ENCODE measurements at places on chromosomes 11 and 22. TPM values are rescaled to one million over a fixed set of nuclear protein-coding genes. Genes with fewer than 3 reads are reported as not detected.

The KIF18A gene
- 22.5 TPM for total RNA-seq

The GGT1 gene
- 9.4 TPM for total RNA-seq

The OPCML gene
- total RNA-seq = not detected

The CFAP300 gene
- total RNA-seq = 2.2 TPM

The MB gene
- 0.77 TPM for total RNA-seq

The FXYD2 gene
- not detected for total RNA-seq

The C11orf21 gene
- 0.21 TPM for total RNA-seq

The TSSK2 gene
- total RNA-seq = not detected

- H3K36me3 ChIP-seq = peaks cover 7% of the 10 kb centered on the region
- no peaks in the 10 kb centered on the region for H3K27me3 ChIP-seq
- no peak for DNase-seq
- H3K4me1 ChIP-seq = no peaks in the 10 kb centered on the region
- peak overlapping the region; percentile 71 for H3K27ac ChIP-seq
Observed at GRCh38 chr11:494761-495536, 12.1 kb downstream of the RNH1 start.

- DNase-seq = no peak
- H3K4me3 ChIP-seq = no peak overlapping the region
- H3K27ac ChIP-seq = no peak overlapping the region
- no peaks in the 10 kb centered on the region for H3K27me3 ChIP-seq
- no peaks in the 10 kb centered on the region for H3K36me3 ChIP-seq
- H3K4me1 ChIP-seq = no peaks in the 10 kb centered on the region
Observed at GRCh38 chr22:35552196-35552842, 11.7 kb downstream of the RASD2 start.

DNA sequence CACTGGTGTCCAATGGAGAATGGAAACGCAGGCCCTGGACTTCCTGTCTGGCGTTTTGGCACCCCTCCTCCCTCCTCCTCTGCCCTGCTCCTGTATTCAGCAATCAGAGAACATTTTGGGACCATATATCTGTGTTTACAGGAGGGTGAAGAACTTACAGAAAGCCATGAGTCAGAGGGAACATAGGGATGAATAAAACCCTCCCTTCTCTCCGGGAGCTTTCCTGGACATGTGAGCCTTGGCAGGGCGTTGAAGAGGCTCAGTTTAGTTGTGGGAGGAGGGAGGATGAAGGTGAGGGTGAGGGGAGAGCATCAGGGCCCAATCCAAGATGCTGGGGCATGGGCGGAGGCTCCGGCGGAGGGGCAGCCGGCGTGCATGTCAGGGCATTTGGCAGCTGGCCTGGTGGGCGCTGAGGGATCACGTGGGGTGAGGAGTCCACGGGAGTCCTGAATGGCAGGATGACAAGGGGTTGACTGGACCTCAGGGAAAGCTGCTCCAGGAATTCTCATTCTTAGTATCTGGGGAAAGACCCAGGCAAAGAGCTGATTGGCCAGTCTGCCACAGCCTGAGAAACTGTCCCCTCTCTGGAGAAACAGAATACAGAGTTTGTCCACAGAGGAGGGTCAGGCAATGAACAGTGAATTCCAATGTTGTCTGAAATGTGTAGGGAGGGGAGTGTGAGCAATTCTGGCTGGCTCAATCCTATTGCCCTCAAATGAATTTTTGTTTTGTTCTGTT lies 28.9 kb downstream of the MICAL2 start:
- peak overlapping the region; percentile 83 for H3K27ac ChIP-seq
- H3K36me3 ChIP-seq = peaks cover 4% of the 10 kb centered on the region
- H3K4me1 ChIP-seq = peaks cover 80% of the 10 kb centered on the region
- peak; percentile 21 for DNase-seq
- no peak overlapping the region for H3K4me3 ChIP-seq
- no peaks in the 10 kb centered on the region for H3K27me3 ChIP-seq

GRCh38 chr11:76164081-76164480 lies 42.2 kb downstream of the WNT11 start:
- H3K27ac ChIP-seq = no peak overlapping the region
- H3K27me3 ChIP-seq = no peaks in the 10 kb centered on the region
- no peaks in the 10 kb centered on the region for H3K36me3 ChIP-seq
- H3K4me3 ChIP-seq = no peak overlapping the region
- H3K4me1 ChIP-seq = peaks cover 10% of the 10 kb centered on the region
- no peak for DNase-seq

GRCh38 chr11:117816151-117816741 lies 8.3 kb downstream of the FXYD2 start:
- peaks cover 52% of the 10 kb centered on the region for H3K4me1 ChIP-seq
- H3K4me3 ChIP-seq = no peak overlapping the region
- no peaks in the 10 kb centered on the region for H3K27me3 ChIP-seq
- no peaks in the 10 kb centered on the region for H3K36me3 ChIP-seq

DNA sequence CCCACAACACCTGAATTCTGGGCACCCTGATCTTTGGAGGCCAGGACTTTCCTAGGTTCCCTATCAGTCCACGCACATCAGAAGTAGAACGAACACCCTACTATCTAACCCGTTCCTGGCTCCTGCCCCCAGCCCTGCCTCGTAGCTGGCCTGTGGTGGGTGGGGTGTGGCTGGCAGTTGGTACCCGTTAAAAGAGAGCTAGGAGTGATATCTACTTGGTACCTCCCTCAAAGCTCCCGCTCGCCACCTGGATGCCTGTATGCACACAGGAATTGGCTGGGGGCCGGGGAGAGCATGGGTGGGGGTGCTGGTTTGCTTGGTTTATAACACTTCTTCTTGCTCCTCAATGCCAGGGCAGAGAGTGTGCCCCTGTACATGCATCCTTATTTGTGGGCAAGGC lies 14.0 kb upstream of the NECTIN1 start:
- H3K4me1 ChIP-seq = peaks cover 24% of the 10 kb centered on the region
- no peaks in the 10 kb centered on the region for H3K27me3 ChIP-seq
- no peak overlapping the region for H3K4me3 ChIP-seq
- no peak for DNase-seq
- no peak overlapping the region for H3K27ac ChIP-seq

- H3K27me3 ChIP-seq = no peaks in the 10 kb centered on the region
- H3K27ac ChIP-seq = no peak overlapping the region
- no peak for DNase-seq
- no peaks in the 10 kb centered on the region for H3K4me1 ChIP-seq
- H3K36me3 ChIP-seq = no peaks in the 10 kb centered on the region
Observed at GRCh38 chr11:124199702-124200101, 16.6 kb downstream of the OR10D3 start.

DNA sequence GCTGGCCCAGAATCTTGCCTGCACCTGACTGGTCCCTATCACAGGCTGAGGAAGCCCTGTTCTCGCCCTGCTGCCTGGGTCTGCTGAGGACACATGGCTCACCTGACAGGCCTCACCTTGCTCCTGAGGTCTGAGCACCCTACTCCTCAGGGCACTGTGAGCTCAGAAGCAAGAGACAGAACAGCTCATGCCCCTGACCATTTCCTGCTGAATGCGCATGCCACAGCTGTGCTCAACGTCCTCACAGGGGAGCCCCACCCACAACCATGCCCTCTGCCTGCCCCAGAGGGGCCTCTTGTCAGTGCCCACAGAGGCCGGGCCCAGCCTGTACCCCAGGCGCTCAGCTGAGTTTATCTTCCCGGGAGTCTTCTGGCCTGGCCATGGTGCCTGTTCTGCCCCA lies 2.8 kb upstream of the TSPO start:
- no peak overlapping the region for H3K27ac ChIP-seq
- no peak for DNase-seq
- no peaks in the 10 kb centered on the region for H3K27me3 ChIP-seq
- no peaks in the 10 kb centered on the region for H3K36me3 ChIP-seq
- H3K4me1 ChIP-seq = peaks cover 10% of the 10 kb centered on the region
